Activated CD8-positive, alpha-beta memory T cell treated with anti-CD3 and anti-CD28 coated beads, Interleukin-2, amount 10 ng/mL, durations not matched to agents 7 days and 5 days (primary cell): ENCODE measurements at places on chromosomes 3 and 15. TPM values are rescaled to one million over a fixed set of nuclear protein-coding genes. Genes with fewer than 3 reads are reported as not detected.
A peak's percentile ranks its signal among the peaks of the same experiment; 100 is the strongest.

DNA sequence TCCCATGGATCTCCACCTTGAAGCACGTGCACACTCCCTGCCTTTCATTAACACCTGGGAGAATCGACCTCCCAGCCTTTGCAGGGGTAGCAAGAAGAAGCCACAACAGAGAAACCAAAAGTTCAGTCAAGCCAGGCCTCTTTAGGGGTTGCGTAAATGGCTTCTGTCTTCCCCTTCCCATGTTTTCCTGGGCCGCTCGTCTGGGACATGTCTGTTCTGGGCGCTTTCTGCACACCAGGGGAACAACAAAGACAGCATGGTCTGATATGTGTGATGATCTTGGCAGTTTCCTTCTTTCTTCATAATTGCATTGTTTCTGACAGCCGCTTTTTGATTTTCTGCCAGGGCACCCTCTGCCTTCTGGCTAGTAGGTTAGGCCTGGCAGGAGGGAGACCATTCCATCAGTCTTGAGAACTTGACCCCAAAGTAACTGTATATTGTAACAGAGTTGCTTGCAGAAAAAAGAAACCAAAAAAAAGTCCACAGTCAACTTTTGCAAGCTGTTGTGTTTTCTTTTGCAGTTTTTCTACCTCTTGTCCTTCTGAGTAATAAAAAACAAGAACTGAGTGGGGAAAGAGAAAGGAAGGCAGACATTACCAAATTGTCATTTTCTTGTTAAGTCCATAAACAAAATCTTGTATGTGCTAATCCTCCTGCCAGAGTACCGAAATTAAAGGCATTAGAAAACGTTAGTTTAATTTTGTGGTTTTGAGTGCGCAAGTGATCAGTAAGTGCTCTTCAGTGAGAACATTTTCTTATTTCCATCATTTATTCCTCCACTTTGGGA is 56.0 kb upstream of the FURIN start:
- DNase-seq = peak; percentile 39
- H3K4me1 ChIP-seq = peaks cover 98% of the 10 kb centered on the region
- peak overlapping the region; percentile 96 for H3K27ac ChIP-seq
- H3K36me3 ChIP-seq = peaks cover 78% of the 10 kb centered on the region

DNA sequence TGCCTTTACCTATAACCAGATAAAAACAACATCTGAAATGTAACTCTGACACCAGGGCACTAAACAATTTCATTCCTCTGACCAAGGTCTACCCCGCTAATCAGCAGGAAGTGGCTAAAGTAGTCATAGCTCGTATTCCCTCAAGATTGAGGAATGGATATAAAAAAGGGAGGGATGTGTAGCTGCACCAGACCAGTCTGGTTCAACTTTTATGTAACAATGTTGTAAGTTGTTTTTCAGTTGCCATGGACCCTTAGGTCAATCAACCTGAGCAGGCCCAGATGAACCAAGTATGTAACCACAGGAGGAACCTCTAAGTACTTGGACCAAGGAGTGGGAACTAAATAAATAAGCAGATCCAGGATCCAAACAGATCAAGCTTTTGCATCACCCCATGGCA is 28.4 kb upstream of the IFT57 start:
- no peak for DNase-seq
- no peaks in the 10 kb centered on the region for H3K27me3 ChIP-seq
- H3K27ac ChIP-seq = no peak overlapping the region
- H3K36me3 ChIP-seq = peaks cover 13% of the 10 kb centered on the region

The SLC9C1 gene
- not detected for total RNA-seq

DNA sequence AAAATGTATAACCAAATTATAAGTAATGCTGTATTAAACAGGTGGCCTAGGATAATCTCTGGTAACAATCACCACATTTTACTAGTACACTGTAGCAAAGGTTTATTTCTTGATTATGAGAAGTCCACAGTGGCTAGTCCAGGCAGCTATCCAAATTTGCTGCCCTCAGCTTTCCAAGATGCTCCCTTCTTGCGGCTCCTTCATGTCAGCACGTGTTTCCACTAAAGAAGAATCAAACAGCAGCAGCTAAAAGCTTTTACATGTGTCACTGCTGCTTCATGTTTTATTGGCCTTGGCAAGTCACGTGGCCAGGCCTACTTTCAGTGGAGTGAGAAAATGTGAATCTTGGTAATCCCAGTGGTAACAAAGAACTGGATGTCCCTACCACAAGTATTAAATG is 5.6 kb upstream of the RBMS3 start:
- H3K36me3 ChIP-seq = no peaks in the 10 kb centered on the region
- no peak overlapping the region for H3K27ac ChIP-seq

- no peak overlapping the region for H3K27ac ChIP-seq
- peaks cover 14% of the 10 kb centered on the region for H3K27me3 ChIP-seq
- no peaks in the 10 kb centered on the region for H3K36me3 ChIP-seq
- H3K4me3 ChIP-seq = no peak overlapping the region
- no peak for DNase-seq
- no peaks in the 10 kb centered on the region for H3K4me1 ChIP-seq
Measured at GRCh38 chr3:72232331-72232730, 447.4 kb upstream of the PROK2 start.

DNA sequence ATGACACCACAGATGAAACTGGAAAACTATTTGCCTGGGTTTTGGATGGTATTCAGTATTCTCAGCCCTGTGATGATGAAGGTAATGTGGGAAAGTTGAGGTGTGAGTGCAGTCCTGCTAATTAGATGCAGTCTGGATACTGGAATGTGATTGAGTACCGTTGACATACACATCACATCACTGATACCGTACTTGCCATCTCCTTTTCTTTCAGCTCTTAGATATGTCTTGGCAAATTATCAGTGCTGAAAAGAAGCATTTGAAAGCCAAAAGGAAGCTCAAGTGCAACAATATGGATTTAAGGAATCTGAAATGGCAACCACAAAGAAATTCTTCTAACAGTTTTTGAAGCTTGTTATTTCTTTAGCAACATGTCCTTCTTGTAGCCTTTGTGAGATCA is 381.4 kb upstream of the TGFBR2 start:
- no peaks in the 10 kb centered on the region for H3K27me3 ChIP-seq
- peaks cover 26% of the 10 kb centered on the region for H3K4me1 ChIP-seq
- H3K4me3 ChIP-seq = no peak overlapping the region
- H3K36me3 ChIP-seq = peaks cover 12% of the 10 kb centered on the region
- DNase-seq = no peak

DNA sequence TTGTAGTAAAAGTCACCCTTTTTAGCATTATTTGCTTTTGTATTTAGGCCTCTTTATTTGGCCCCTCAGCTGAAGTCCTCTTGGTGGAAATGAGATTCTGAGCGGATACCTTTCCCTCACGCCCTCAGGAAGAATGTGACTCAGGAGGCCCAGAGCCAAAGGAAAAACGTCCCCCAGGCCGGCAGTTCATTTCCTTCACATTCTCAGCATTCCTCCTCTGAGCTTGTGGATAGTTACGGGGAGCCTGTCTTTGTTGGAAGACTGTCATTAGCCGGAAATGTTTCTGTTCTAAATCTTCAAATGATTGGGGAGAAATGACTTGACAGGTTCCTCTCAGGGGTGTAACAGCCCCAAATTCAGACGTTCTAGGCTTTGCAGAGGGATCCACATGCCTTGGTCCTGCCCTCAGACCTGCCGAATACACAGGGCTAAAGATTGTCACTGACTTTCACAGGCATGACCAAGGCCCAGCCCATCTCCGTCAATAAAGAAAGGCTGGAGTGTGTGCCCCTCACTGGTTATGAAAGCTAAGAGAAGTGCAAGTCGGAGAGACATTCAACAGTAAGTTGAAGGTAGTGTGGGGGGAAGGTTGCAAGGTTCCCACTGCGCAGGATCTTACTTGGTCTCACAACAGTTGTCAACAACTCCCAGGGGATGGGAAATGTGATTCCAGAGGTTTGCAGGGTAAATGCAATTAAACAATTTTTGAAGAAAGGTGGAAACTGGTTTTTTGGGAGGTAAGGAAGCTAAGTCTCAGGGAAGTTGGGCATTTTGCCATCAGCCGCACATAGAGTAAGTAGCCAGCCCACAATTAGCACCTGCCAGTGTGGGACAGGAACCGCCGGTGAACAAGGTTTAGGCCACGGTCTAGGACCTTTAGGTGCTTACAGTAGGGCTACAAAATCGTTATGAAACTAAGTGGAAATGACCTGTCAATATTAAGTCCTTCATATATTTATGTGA is 39.7 kb upstream of the MYZAP start:
- H3K4me1 ChIP-seq = no peaks in the 10 kb centered on the region
- DNase-seq = no peak
- H3K27ac ChIP-seq = no peak overlapping the region
- H3K36me3 ChIP-seq = no peaks in the 10 kb centered on the region
- H3K27me3 ChIP-seq = peaks cover 16% of the 10 kb centered on the region

The SLC28A2 gene
- not detected for total RNA-seq

DNA sequence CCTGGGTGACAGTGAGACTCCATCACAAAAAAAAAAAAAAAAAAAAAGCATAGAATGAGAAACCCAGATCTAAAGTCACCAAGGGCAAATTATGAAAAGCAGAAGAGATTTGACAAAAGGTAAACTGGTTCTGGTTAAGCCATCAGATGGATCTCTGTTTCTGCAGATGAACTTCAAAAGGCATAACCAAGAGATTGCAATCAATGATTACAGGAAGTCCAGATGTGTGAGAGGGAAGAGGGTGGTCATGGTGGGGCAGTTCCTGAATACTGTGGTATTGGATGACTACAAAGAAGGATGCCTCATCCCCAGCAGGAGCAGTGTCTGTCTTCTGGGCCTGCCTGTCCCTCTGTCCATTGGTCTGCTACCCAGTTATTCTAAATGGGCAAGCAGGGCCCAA is 3.8 kb downstream of the P4HTM start:
- H3K27me3 ChIP-seq = no peaks in the 10 kb centered on the region
- peaks cover 46% of the 10 kb centered on the region for H3K4me1 ChIP-seq
- H3K4me3 ChIP-seq = no peak overlapping the region
- H3K27ac ChIP-seq = peak overlapping the region; percentile 54
- H3K36me3 ChIP-seq = peaks cover 10% of the 10 kb centered on the region
- no peak for DNase-seq

DNA sequence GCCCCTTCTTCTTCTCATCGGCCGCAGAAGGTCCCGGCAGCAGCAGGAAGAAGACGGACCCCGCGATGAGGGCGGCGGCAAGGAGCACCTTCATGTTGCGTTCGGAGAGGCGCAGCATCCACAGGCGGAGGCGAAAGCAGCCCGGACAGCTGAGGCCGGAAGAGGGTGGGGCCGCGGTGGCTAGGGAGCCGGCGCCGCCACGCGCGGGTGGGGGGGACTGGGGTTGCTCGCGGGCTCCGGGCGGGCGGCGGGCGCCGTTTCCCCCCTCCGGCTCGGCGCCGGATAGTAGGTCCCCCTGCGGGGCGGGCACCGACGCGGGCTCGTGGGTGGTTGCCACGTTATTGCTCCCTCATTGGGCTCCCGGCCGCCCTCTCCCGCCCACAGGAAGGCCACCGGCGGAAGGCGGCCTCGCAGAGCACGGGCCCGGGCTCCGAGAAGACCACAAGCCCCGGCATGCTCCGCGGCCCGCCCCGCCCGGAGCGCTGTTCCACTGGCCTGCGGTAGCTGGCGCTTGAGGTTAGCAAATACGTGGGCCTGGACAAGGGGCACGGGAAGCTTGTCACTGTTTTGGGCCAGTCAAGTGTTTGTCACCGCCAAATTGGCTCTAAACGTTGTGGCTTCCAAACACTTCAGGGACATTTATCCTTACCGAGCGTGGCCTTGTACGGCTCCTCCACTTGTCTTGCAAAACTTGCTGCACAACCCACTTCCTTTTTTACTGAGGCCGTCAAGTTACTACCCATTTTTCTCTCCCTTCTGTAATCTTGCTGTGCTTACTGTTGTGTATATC is at the start of gene PPIB:
PPIB (minus strand) TSS at position 154 of the 790 bp plus-strand sequence; CDS start at position 118, 36 bp downstream.
- H3K4me3 ChIP-seq = peak within 1 kb of the TSS; percentile 81
- H3K27ac ChIP-seq = peak within 1 kb of the TSS; percentile 96
- DNase-seq = peak; percentile 98
- H3K27me3 ChIP-seq = no peaks in the 10 kb centered on the region
- peaks cover 29% of the 10 kb centered on the region for H3K36me3 ChIP-seq

DNA sequence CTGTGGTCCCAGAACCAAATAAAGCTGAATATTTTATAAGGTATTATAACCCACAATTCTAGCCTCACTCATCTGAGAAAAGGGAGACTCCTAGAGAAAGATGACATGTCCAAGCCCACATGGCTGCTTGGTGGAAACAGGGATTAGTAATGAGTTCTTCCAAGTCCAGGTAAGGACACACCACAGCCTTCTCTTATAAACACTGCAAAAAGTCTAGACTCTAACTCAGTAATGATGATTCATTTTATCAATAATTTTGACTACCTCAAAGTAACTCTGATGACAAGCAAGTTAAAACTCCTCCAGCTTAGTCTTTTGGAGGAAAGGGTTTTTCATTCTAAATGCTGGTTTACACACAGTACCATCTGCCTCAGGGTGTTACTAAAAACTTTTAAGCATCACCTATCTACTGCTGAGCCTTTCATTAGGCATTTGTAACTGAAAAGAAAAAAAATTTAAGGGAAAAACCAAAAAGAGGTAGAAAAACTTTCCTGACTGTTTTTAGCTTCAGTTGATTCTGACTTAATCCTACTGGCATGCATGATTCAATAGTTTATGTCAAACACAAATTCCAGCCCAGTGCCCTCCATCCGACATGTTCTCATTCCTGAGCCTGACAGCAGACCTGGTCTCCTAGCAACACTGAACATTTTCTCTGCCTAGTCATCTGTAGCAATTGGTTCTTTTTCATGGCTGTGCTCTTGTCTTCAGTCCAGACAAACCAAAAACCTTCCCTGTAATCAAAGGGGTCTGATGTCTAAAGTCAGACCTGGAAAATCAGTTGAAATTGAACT is 43.9 kb downstream of the P3H2 start:
- no peak for DNase-seq
- H3K27me3 ChIP-seq = no peaks in the 10 kb centered on the region
- no peaks in the 10 kb centered on the region for H3K36me3 ChIP-seq
